HFFc6 (cell line): ENCODE measurements at places on chromosomes 5 and 9. TPM values are rescaled to one million over a fixed set of nuclear protein-coding genes. Genes with fewer than 3 reads are reported as not detected.

The SLCO6A1 gene
- total RNA-seq = not detected in 3 replicates

The SLC6A19 gene
- total RNA-seq = not detected in 3 replicates

The FBP2 gene
- not detected in 3 replicates for total RNA-seq

- no peak for DNase-seq
Observed at GRCh38 chr5:95057615-95058014, 227.3 kb downstream of the MCTP1 start.

DNA sequence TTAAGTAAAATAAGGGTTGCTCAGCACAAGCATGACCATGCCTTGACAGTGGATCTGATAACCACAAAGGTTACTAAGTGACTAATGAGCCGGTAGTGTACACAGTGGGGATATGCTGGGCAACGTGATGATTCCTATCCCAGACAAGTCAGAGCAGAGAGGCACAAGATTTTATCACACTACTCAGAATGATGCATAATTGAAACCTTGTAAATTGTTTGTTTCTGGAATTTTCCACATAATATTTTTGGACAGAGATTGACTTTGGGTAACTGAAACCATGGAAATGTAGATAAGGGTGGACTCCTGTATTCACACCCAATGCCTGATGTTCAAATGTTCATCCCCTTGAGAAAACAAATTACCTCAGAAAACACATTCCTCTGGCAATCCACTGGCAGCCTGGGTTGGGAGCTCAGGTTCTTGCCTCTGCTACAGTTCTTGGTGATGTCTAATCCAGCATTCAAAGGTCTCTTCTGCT lies 16.2 kb upstream of the ERAP1 start:
- peak; percentile 97 for DNase-seq
